ENCODE measurements at places on chromosomes 11 and 22.

- no peak for DNase-seq
Measured at GRCh38 chr11:1628506-1629325, 859 bp upstream of the KRTAP5-5 start.

GRCh38 chr11:100637706-100638105 is 49.4 kb upstream of the ARHGAP42 start:
- no peak for DNase-seq

DNA sequence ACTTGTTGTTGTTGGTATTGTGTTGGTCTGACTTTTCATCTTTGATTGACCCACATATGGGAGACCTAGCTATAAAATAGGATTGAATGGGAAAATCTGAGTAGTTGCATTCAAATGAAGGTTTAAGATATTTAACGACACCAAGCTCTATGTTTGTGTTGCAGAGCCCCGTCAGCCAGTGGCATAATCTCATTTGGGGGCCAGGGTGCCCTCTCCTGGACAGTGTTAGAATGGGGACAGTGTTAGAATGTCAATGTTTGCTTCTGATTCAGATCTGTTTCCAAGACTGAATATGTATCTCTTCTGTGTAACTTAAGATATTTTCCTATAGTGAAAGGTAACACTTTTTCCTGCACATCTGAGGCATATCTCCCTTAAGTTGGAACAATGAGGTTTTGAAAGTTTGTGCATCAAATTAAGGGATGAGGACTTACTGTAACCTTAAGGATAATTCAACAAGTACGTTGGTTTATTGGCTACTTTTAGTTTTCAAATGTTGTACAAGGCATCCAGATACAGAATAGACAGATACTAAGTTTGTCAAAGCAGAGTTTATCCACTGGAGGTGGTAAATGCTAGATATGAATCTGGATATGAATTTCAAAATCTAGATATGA is 5.3 kb upstream of the OR52M1 start:
- no peak for DNase-seq

GRCh38 chr11:77411137-77411707 is 62.7 kb downstream of the PAK1 start:
- DNase-seq, result peak; percentile 17

GRCh38 chr22:42642806-42643633 is 2.6 kb upstream of the ATP5MGL start:
- no peak for DNase-seq

- DNase-seq, result no peak
Measured at GRCh38 chr22:37304595-37305343, 22.5 kb downstream of the CYTH4 start.

DNA sequence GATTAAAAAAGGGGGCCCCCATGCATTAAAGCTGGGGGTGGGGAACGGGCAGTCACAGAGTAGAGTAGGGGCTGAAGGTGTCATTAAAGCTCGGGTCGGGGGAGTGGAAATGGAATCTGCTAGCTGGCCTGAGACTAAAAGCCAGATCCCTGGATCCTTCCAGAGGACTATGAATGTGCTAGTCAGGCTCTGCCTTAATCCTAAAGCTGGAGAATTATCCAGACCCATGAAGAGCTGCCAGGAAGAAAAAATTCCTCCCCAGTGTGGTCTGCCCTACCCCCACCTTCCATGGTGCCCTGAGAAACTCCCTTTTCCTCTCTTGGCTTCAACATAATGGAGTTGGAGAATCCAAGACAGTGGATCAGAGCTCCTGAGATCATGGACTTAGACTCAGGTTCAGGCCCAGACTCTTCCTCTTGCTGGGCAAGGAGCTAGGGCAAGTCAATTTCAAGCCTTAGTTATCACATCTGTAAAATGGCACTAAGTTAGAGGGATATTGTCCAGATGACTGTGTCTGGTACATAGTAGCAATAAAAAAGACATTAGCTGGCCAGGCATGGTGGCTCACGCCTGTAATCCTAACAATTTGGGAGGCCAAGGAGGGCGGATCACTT is 24.0 kb upstream of the SMTN start:
- no peak for DNase-seq

GRCh38 chr11:62600367-62601121 is 1.1 kb downstream of the MTA2 start:
- no peak for DNase-seq

DNA sequence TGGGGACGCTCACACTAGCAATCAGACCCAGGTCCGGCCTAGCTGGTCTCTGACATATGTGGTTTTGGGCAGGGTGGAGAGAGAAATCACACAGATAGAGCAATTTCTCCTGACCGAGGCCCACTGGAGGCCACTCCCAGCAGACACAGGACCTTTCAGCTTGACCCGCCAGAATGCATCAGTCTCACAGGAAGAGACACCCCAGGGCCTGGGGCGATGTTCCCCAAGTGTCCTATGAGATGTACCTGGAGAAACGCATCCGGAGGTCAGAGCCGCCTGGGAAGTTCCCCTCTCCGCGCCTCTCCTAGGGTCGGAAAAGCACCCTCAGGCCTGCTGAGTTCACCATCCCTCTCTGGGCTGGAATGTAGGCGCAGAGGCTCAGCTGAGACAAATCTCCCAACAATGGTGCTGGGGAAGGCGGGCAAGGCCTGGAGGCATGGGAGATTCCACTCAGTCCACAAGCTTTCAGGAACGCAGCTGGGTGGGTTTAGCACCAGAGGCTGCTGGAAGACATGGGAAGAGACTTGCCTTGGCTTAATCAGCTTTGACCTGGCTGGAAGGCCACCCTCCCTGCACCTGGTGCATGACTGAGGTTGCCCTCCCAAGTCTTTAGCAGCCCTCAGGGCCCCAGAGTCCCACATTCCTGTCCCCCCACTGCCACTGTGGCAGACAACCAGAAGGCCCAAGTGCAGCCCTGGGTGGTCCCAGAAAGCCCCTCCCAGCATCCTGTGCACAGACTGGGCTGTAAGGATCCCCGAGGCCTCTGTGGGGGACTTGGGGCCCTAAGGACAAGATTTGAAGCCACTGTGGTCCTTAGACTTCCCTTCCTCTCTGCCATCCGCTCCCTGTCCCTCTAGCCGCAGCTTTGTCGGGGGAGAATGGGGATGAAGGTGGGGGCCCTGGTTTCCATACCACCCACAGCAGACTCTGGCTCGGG is 57.5 kb downstream of the RTL6 start:
- DNase-seq, result no peak

DNA sequence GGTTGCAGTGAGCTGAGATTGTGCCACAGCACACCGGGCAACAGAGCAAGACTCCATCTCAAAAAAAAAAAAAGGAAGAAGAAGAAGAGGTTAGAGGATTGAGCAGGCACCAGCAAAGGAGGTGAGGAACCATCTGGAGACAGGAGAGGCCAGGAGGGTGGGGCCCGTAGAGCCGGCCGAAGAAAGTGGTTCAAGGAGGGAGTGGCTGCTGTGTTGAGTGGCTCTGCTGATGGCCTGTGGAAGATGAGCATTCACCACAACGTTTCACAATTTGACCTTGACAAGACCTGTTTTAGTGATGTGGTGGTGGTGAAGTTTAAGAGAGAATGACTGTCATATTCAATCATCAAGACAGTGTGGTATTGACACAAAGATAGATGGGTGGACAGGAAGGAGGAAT is 6.8 kb upstream of the CTSD start:
- no peak for DNase-seq

GRCh38 chr11:72012897-72013721 is 14.4 kb downstream of the IL18BP start:
- no peak for DNase-seq

GRCh38 chr22:19912271-19912999 is 29.1 kb upstream of the COMT start:
- no peak for DNase-seq

GRCh38 chr11:34044664-34045485 is 6.7 kb upstream of the CAPRIN1 start:
- no peak for DNase-seq

All from CMK (cell line).